ENCODE measurements at places on chromosomes 1 and 21. TPM values are rescaled to one million over a fixed set of nuclear protein-coding genes. Genes with fewer than 3 reads are reported as not detected.

The FCMR gene
- total RNA-seq, result 3.6 TPM

The PRAMEF9 gene
- total RNA-seq, result not detected

- DNase-seq, result no peak
These were observed 23.0 kb upstream of the RAB4A start for GRCh38 chr1:229247871-229248270.

DNA sequence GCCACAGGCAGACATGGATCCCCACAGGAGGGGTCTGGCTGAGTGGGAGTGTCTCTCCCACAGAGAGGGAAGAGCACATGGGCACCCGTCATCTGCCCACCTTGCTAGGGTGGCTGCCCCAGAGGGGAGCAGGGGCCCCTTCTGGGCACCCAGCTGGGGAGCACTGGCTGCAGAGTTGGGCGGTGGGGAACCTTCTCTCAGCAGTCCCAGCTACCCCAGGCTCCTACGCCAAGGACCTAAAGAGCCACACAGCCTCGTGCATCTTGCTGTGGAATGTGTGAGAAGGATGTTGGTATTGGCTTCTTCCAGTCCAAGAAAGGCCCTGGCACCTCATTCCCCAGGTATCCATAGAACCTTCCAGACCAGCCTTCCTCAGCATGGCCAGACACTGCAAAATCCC, 250.6 kb upstream of the VAMP3 start:
- no peak for DNase-seq

DNA sequence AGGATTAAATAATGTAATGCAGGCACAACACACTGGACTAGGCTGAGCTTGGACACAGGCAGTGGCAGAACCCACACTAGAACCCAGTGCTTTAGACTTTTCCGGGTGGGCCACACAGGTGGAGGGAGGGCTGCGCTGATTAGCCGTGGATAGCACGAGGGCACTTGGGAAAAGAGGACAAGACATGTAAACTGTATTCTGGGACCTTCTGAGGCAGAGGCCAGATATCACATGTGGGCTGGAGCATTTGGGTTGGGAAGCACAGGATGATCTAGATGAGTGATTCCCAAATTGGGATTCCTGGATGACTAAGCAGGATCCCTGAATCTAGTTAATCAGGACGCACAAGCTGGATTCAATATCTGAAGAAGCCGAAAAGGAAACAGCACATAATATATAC, 20.3 kb upstream of the A3GALT2 start:
- DNase-seq, result no peak

DNA sequence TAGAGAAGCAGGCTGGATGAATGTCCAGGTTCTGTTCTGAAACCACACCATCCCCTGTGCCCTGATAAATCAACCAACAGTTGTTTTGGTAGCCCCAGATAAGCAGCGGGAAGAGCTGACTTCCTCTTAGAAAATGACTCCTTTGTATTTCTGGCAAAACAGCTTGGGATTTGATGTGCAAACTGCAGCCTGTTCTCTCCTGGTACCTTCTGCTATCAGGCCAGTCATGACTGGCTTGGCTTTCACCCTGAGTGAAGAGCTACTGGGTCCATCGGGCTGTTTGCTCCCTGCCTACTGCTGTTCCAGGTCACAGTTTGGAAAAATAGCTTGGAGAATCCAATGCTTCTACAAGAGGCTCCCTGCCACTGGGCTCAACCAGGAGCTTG, 116.8 kb downstream of the DTL start:
- no peak for DNase-seq

Data from A172 (cell line).